ENCODE measurements at places on chromosomes 1 and 21.

DNA sequence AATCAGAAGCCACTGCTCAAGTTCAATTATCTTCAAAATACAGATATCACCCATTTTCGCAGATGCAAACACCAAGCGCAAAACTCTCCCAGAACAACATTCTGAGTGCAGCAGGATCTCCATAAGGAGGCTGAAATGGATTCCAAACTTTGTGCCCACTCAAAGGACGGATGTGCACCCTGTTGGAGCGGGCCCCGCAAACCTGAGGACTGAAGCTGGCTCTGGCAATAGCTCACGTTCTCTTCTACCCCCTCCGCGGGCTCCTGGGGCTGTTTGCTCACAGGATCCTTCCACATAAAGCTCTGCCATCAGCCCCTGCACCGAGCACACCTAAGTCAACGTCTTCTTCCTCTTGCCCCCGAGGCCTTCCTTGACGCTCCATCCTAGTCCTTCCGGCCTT is 11.7 kb upstream of the RCSD1 start:
- DNase-seq: no peak

- no peak for DNase-seq
Measured at GRCh38 chr1:22709891-22710700, 543 bp upstream of the EPHB2 start.

DNA sequence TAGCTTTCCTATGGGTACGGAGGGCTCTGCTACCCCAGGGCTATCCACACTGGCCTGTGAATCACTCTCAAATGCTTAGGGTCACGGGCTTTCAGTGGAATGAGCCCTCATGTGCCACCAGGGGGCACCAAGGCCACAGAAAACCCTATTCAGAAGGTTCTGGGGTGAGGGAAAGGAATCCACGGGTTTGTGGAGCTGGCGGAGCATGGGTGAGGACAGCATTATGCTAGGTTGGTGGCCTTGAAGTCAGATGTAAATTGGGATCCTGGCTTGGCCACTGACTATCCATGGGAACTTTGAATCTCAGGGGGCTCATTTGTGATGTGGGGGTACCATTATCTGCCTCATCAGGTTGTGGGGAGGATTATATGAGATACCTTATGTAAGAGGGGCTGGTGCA is 5.1 kb upstream of the LAMTOR5 start:
- DNase-seq: peak; percentile 56

DNA sequence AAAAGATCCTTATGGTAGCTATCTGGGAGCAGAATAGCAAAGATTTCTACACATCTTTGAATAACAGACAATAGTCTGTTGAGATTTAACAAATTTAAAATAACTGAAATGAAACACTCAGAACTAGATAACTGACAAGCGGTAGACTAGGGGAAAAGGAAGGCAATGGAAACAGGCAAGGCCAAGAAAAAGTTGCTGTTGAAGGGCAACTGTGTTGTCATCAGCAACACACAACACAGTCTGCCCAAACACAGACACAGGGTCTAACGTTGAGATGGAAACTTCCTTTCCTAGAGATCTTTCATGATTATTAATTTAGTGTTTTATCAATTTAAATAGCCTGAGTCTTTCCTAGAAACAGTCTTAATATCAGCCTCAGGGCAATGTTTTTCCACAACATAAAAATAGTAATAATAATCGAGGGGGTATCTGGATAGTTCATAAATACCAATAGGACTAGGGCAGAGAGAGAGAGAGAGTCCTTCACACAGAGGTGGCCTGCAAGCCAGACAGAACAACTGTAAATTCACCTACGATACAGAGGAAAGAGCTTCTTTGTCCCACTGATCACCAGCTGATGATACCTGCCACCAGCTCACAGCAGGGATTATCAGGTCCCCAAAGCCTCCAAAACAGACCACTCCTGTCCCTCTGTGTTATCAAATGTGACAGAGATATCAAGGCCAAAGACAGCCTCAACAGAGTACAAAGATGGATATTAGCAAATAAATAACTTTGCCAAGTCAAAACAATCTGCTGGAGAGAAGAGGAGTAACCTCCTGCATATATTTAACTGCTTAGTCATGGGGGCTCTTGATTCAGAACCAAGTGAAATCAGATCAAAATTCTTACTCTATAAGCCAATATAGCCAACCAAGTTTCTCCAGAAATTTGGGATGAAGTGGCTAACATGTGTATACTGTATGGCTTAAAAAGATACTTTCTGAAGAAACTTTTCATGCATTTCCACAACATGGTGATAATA is 245.3 kb downstream of the SLC45A1 start:
- no peak for DNase-seq

- no peak for DNase-seq
Measured at GRCh38 chr1:185338719-185339622, 21.9 kb upstream of the IVNS1ABP start.

DNA sequence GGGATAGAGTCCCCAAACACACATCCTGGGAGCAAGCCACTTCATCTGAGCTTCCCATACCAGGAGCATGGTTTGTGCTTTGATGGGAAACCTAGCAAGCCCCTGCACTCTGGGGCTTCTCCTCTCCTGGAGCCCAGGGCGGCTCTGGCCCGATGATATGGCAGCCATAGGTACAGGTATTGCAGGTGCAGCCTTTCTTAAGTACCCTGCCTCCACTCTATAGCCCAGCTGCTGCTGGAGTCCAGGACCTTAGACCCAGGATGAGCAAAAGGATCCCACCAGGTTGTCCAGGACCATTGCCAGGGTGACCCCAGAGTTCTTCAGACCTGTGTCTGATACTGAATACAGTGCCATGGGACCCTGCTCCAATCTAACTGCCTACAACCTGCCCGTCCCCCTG is 4.2 kb downstream of the C1orf226 start:
- no peak for DNase-seq

GRCh38 chr1:86822459-86822858 is 91.5 kb downstream of the SELENOF start:
- no peak for DNase-seq

Measured in activated B cell treated with CpG ODN at 0.5 μM for 24 hours (primary cell).